Omental fat pad (tissue), 4 donors: ENCODE measurements at places on chromosomes 1 and 21.

DNA sequence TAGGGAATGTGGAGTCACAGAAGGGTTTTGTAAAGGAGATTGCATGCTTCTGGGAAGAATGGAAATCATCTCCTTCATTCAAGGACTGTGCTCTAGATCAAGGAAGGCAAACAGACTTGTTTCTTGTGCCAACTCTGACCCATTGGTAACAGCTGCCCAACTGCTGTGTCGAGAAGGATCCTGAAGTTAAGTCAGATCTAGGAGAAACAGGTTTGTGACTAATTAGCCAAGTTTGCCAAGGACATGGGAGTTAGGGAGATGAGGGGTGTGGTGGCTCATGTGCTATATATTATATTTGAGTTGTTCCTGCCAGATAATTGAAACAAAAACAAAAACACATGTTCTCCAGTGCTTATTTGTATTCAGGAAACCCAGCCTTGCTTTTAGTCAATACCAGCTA, 251.2 kb upstream of the USP24 start:
- no peak for DNase-seq

GRCh38 chr1:26003262-26003661, 5.4 kb upstream of the PAFAH2 start:
- DNase-seq, result no peak

DNA sequence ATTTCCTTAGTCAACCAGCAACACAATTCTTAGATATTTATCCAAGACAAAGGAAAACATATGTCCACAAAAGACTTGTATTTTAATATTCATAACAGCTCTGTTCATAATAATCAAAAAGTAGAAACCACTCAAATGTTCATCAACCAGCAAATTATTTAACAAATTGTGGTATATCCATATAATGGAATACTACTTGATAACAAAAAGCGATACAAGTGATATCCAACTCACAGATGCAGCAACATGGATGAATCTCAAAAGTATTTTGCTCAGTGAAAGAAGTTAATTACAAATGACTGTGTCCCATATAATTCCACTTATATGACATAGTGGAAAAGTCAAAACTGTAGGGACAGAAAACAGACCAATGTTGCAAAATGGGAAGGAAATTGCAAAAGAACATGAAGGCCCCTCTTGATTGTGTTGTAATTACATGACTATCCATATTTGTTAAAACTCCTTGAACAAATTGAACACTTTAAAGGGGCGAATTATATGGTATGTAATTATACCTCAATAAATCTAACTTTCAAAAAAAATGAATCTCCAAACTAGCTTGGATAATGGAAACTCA, 116.9 kb downstream of the EDEM3 start:
- DNase-seq, result no peak

DNA sequence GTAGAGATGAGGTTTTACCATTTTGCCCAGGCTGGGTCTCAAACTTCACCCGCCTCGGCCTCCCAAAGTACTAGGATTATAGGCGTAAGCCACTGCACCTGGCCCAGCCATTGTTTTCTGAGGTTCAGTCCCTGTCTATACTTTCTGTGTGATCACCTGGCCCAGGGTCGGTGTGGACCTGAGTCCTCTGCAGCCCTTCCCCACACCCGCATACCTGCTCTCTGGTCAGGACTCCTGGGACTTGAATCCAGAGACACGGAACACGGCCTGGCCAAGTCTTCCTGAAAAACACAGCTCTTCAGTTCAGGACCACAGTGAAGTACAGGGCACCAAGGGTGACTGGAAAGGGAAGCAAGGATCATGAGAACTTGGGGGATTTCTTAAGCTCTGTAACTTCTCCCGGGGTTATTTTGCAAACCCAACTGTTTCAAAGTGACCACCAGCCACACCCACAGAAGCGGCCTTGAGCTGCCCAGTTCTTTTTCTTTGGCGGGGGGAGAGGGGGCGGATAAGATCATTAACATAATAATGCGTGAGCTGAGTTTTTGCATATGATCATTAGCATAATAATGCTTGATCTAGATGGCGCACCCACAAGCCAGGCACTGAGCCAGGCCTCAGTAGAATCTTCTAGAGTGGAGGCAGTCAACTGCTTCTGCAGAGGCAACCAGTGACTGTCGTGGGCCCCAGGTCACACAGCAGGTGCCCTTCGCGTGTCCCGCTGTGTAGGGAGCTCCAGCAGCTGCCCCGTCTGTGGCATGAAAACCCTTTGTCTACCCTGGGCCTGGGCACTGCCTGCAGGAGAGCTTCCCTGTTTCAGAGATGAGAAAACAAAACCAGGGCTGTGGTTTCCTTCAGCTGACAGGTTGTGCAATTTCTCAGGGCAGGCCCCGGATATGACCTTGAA, 1.7 kb upstream of the NADK start:
- DNase-seq, result no peak

DNA sequence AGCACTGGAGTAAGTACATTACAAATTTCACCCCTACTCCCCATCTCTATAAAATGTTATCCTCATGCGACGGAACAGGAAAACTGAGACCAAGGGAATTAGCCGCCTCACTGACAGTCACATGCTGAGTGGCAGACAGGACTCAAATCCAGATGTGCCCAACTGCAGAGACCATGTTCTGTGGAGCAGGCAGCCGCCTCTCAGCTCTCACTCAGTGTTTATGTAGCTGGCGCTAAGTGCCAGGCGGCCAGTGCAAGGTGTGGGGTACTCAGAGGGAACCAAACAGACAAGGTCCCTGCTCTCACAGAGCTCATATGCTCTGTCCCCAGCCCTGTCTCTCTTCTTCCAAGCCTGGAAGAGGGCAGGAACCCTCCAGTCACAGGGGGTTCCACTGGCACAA, 5.1 kb downstream of the CAPZB start:
- no peak for DNase-seq

GRCh38 chr1:244849189-244849866, 13.9 kb downstream of the COX20 start:
- DNase-seq, result no peak

GRCh38 chr1:180133193-180133592, 21.5 kb upstream of the QSOX1 start:
- no peak for DNase-seq

DNA sequence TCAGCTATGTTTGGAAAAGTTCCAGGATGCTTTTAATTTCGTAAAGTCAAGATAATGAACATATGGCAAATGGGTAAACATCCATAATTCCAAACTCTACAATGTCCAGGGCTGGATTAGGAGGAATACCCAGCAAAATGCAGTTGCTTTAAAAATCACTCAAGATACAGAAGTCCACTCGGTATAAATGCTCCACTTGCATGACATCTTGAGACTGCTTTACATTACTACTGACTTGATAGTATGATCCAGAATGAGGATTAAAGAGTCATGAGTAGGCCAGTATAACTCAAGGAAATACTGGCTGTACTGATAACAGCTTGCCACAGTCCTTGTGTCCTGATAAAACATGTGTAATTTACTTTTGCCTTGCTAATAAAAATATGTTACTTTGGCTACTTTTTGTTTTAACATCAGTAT, 58.3 kb upstream of the ANGPTL3 start:
- no peak for DNase-seq
